ENCODE measurements at places on chromosomes 7 and 10.

GRCh38 chr10:33277135-33277536 lies 57.3 kb downstream of the NRP1 start:
- DNase-seq = no peak

DNA sequence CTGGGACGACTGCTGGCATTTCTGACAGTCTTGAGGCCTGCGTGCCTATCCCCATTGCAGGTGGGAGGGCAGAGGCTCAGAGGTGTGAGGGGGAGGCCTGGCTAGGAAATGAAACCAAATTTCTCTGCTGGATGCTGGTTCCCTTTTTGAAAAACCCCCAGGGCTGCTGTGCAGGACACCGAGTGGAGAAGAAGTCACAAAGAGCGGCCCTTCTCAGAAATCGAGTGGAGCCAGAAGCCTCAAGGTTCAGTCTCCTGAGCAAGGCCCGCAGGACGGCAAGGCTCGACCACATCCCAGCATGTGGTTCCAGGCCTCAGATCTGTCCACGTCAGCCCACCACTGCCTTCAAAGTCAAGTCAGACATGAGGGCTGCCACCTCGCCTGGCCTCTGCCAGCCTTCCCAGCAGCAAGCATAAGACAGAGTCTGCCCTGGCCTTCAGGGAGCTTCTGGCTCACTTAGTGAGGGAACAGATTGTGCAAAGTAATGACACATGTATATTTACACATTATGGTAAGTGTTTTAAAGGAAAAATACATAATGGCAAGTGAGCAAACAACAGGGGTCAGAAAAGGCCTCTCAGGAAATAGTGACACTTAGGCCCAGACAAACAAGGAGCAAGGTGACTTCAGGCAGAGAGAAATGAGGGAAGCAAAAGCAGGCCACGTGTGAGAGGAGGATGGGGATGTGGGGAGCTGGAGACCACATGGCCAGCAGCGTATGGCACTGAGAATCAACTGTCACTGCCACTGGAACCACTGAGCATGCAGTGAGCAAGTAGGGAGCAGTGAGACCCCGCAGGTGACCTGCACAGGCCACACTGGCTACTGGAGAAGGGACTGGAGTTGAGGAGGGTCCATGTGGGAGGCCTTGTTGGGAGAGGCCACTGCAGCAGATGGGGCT lies 86.7 kb downstream of the ARHGAP22 start:
- no peak for DNase-seq

GRCh38 chr7:6284461-6285360 lies 12.3 kb upstream of the CYTH3 start:
- no peak for DNase-seq

DNA sequence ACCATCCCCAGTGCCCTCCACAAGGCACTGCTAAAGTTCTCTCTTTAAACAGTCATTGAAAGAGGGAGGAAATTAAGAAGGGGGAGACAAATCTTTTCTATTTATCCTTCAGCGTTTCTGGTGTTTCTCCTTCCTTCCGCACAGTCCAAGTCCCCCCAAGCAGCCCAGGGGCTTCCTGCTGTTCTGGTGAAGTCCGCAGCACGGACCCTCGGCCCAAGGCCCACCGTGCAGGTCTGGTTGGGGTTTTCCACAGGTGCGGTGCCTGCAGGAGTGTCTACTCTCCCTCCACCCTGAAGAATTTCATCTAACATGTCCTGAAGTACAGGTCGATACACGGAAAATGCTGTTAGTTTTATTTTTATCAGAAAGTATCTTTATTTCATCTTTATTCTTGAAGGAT lies 34.1 kb upstream of the KNDC1 start:
- DNase-seq = no peak

DNA sequence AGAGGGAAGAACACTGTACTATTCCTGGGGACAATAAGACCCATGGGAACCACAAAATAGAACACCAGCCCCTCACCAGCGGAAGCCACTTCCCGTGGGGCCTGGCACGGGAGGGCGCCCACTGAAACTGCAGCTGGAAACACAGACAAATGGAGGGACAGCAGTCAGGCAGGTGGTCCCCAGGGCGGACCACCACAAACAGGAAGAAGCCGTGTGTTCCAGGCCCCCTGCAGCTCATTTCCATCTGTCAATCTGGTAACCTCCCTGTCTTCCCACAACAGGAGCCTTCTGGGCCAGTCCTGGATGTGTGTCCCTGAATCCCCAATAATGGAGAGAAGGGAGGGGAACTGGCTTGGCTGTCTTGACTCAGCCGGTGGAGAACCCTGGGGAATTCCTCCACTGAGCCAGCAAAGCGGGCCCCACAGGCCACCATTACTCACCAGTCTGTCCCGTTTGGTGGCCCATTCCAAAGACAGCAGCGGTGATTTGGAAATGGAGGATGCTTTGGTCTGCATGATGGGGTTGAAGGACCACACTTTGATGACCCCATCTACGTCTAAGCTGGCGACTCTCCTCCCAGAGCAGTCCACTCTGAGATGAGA lies 16.7 kb downstream of the WDR91 start:
- DNase-seq = no peak

- DNase-seq = no peak
Measured at GRCh38 chr10:78597796-78598555, 470.8 kb upstream of the ZMIZ1 start.

- DNase-seq = peak; percentile 60
Measured at GRCh38 chr7:138460649-138461607, 869 bp downstream of the TRIM24 start.

DNA sequence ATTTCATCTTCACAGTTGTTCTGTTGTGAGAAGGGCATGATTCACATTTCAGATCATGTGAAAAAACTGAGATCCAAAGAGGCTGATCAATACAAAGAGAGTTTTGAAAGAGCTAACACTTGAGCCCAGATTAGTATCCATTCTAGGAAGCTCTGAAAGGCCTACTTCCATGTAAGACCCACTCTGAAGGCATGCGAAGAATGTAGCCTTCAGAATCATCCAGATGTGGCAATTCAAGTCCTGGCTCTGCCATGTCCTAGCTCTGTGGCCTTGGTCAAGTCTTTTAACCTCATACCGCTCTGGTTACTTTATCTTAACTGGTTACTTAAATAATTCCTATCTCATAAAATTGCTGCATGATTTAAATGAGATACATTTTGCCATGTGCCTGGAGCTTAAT lies 111.1 kb downstream of the FZD1 start:
- no peak for DNase-seq

DNA sequence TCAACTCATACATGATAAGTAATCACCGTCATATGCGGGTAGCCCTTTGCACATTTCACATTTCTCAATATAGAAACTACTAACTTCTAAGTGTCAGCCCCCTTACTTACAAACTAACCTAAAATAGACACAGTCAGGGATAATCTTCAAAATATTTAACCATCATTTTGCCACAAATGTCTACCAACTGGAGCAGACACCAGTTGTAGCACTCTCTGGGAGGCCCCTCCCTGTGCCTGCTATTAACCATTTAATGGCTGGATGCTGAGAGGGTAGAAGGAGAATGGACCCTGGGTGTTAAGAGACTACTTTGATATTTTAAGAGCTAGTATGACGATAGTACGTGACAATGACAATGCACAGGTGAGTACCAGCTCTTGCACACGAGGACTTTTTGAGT lies 116.4 kb downstream of the SORBS1 start:
- DNase-seq = no peak
